Epithelial cell of proximal tubule (primary cell): ENCODE measurements at places on chromosomes 1 and 21. TPM values are rescaled to one million over a fixed set of nuclear protein-coding genes. Genes with fewer than 3 reads are reported as not detected.

Gene SLC16A4
- 9.2 and 12.4 TPM in 2 replicates for total RNA-seq

Gene DPT
- total RNA-seq = not detected in 2 replicates

Gene L1TD1
- 1.0 and 1.1 TPM in 2 replicates for total RNA-seq

Gene ECM1
- 5.7 and 13.1 TPM in 2 replicates for total RNA-seq

Gene JUN
- 89.6 and 91.6 TPM in 2 replicates for total RNA-seq

Gene HOOK1
- 3.6 and 4.2 TPM in 2 replicates for total RNA-seq
